ENCODE measurements at places on chromosomes 2 and 18.

GRCh38 chr18:35818353-35818667 lies 154.2 kb upstream of the RMP24 start:
- no peak for DNase-seq

- no peak for DNase-seq
Observed at GRCh38 chr2:40244251-40244650, 207.6 kb downstream of the SLC8A1 start.

DNA sequence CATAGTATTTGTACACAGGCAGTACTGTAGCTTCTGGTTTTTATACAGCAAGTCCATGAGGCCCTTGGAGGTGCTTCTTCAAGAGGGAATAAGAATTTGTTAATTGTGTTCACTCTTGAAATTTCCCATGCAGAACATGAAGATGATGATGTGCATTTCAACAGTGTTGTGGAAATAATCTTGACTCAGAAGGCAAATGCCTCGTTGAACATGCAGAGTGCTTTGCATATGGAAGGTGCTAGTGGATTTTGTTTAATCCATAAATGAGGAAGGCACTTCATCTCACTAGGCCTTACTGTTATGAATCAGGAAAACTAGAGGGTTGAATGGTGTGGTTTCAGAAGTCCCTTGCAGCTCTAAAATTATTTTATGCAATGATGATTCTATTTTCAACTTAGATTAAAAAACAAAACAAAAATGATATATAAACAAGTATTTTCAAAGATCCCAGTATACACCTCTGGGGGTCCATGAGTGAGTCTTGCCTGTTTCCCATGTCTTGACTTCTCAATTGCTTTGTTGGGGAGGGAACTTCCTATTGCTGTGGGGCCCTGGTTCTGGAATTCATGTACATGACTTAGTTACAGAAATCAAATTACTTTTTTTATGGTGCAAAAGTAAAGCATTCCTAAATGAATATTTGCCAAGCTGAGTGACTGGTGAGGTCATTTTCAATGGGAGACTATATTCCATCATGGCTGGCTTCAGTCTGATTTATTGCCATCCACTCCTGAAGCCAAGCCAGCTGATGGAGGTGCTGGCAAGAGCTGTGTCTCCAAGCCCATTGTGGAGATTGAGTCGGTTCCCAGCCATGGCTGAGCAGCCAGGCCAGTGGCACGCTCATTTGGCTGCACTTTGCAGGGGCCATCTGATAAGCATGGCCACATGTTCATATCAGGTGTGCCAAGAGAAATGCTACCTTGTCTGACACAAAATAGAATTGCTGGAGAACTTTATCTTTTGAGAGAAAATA lies 56.5 kb downstream of the MGAT5 start:
- DNase-seq: peak; percentile 49

- DNase-seq: peak; percentile 36
Observed at GRCh38 chr2:60569680-60570111, 16.2 kb upstream of the BCL11A start.

DNA sequence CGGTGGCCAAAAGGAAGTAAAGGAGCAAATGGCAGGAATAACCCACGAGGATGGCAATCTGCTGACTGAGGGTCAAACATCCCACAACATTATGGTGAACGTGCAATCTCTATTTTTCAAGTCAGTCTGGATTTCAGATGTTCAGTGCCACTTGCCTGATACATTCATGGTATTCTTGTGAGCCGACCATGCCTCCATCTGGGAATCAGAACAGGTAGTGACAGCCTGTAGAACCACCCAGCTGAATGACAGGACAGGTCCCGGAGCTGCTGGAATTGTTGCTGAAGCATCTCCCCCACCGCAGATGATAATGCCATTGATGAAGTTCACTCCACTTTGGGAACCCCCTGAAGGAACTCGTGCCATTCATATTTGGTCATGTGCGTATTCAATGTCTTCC lies 123.2 kb downstream of the CAPN13 start:
- DNase-seq: no peak
